ENCODE measurements at places on chromosomes 6 and 20.

GRCh38 chr6:139250296-139251044, 41.3 kb downstream of the TXLNB start:
- DNase-seq: peak; percentile 73

DNA sequence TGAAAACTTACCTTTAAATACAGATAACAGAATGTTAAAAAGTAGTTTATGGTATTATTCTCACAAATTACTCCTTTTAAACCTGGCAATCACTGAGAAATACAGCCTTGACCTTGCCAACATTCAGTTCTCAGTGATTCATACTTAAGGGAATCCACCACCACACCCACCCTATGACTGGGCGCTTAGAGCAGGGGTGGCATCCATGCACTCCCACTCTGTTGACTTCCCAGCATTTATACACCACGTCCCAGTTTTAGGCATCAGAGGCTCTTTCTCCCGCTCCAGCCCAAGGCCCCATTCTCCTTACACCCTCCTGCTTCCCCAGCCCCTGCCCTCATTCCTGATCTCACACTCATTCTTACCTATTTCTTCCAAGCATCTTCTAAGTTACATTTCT, 16.3 kb downstream of the TRAF3IP2 start:
- no peak for DNase-seq

GRCh38 chr20:49608752-49609670, 41.1 kb upstream of the PTGIS start:
- DNase-seq: peak; percentile 75

- DNase-seq: no peak
Observed at GRCh38 chr6:80767808-80768207, 661.3 kb downstream of the BCKDHB start.

GRCh38 chr6:84836366-84836765, 72.0 kb upstream of the TBX18 start:
- DNase-seq: no peak

GRCh38 chr6:169165561-169166300, 87.9 kb downstream of the THBS2 start:
- no peak for DNase-seq

DNA sequence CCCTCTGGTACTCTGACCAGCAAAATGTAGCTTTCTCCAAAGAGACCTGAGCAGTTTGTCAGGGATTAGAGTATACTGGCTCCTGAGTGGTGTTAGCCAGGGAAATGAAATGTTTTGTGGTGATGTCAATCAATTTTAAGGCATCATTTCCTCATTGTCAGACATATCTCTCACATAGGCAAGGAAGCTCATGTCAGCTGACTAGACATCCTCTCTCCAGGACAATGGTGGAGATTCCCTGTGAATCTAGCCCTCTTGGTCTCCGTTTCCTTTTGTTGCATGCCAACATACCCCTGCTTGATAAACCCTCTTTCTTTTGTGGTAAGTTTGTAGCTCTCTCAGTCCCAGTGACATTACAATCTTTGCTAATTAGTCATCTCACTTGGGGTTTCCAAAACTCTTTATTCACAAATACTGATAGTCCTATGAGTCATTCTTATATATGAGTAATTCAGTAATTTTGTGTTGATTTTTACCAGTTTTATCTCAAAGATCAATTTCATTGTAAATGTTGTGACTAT, 135.6 kb upstream of the PTPRK start:
- DNase-seq: no peak

- DNase-seq: no peak
Observed at GRCh38 chr6:75154973-75155372, 50.9 kb downstream of the COL12A1 start.

- DNase-seq: no peak
Observed at GRCh38 chr6:49958180-49958579, 5.8 kb downstream of the DEFB114 start.

DNA sequence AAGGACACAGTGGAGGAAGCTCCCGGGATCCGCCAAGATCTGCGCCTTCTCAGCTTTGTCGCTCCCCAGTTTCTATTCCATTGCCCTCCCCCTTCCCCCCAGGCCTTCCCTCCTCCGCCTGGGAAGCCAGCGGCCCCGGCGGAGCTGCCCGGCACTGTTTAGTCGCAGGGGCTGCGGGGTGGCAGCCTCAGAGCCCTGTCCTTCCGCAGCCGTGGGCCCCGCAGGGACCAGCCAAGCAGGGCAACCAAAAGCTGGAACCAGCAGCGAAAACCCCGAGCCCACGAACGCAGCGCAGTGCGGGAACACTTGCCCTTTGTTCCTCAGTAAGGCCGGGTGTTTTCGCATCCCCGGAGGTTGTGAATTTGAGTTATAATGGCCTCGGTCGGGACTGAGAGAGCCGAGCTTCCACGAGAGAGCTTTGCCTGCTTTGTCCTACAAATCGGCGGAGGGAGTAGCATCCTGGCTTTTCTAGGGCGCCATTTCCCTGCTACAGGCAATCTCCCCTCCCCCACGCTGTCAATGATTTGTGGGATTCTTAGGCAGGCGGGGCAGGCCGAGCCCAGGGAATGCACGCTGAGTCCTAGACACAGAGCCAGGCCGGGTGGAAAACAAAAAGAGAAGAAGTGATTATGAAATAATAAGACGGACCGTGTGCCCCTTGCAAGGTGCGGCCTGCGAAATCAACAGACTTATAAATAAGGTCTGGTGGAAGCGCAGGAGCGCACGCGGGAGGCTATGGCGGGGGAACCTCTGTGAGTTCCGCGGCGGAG, 4.0 kb upstream of the TUBB2B start:
- no peak for DNase-seq

DNA sequence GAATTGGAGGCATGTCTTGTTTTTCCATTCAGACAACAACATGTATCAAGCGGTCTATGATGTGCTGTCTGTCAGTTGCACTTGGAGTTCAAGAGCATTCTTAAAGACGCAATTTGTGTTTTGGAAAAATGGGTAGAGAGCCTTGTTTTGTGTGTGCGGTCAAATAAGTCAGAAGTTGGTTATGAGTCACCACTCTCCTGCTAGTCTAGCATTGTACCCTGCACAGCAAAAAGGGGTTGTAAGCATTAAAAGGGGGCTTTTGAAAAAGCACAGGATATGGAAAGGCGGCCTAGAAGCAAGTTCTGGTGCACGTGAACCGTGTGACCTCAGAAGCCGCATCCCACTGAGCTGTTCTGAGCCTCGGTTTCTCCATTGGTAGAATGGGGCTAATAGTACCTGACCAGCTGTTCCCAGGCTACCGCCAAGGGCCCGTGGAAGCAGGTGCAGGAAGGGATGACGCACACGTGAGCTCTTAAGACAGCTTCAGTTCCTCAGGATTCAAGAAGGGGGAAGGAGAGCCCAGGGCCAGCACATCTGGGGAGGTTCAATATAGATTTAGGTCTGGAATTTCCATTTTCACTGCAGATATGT, 61.6 kb upstream of the SNX9 start:
- DNase-seq: no peak

- DNase-seq: no peak
Observed at GRCh38 chr20:18005990-18006364, 37.2 kb downstream of the MGME1 start.

- no peak for DNase-seq
Observed at GRCh38 chr6:26318459-26319404, 46.3 kb upstream of the BTN3A2 start.

DNA sequence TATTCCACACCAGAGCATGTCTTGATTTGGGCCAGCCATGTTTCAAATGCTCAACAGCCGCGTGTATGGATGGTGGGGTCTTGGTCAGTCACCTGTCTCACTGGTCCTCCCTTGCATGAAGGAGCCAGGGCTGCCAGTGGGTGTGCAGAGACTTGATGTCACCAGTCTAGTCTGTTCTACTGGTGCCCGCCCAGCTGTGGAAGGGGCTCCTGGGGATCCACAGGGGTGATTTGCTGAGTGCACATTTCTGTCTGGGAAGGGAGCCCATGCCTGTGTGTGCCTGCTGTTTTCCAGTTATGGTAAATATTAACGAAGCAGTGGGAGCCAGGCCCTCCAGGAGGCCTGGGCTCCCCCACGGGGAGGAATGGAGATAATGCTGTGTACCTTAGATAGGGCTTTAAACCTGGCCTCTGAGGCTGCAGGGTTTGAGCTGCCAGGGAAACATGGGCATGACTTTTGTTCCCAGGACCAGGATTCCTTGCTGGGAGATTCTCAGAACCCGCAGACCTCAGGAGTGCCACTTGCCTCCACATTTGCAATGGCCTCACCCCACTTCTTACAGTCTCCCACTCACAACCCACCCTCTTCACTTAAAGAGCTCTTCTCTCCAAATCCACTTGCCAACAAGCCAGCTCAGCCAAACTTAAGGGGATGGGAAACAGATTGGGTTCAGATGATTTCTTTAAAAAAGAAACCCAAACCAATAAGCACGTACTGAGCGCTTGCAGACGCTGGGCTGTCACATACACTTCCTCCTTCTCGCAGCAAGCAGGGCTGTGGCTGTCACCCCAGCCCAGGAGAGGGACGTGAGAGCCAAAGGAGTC, 54.1 kb downstream of the VEGFA start:
- DNase-seq: no peak

DNA sequence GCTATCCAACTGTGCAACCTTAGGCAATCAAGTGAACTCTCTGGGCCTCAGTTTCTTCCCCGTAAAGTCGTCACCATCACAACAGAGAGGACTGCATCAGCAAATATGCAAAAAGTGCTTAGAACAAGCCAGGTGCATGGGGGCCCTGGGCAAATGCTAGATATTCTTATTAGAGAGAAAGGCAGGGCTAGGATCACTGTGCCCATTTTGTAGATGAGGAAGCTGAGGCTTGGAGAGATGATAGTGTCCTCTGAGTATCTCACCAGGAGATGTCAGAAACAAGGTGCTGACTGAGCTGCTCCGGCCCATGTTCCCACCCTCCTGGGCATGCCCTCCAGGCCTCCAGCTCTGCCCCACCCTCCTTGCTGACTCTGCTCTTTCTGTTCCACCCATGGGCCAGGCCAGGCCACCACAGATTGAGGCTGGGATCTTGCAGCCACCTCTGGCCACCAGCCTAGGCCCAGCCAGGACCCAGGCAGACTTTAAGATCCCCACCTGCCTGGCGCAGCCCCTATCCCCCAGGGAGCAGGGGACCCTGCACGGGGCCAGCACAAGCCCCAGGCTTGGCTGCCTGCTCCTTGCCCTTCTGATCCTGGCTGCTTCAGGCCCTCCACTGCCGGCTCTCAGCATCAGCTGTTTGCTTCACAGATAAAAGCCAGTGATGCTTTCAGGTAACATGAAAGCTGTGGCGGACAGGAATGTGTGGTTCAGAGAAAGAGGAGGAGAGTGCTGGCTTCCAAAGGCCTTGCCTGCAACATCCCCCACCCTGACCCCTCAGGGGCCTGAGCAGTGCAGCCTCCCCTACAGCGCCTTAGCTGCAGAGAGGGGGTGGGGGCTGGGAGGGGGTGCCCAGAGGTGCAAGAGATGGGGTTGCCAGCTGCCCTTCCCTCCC, 47.6 kb downstream of the GRM4 start:
- no peak for DNase-seq

GRCh38 chr20:19692685-19693119, 65.4 kb upstream of the RIN2 start:
- peak; percentile 49 for DNase-seq

GRCh38 chr20:5504061-5504739, 187.4 kb upstream of the PROKR2 start:
- no peak for DNase-seq

- no peak for DNase-seq
Observed at GRCh38 chr6:113184291-113184690, 672.9 kb upstream of the MARCKS start.

GRCh38 chr6:150347845-150348244, 21.0 kb upstream of the IYD start:
- no peak for DNase-seq

- no peak for DNase-seq
Observed at GRCh38 chr6:111653979-111654378, 48.3 kb upstream of the TRAF3IP2 start.

- no peak for DNase-seq
Observed at GRCh38 chr6:134950482-134950881, 581 bp upstream of the ALDH8A1 start.

DNA sequence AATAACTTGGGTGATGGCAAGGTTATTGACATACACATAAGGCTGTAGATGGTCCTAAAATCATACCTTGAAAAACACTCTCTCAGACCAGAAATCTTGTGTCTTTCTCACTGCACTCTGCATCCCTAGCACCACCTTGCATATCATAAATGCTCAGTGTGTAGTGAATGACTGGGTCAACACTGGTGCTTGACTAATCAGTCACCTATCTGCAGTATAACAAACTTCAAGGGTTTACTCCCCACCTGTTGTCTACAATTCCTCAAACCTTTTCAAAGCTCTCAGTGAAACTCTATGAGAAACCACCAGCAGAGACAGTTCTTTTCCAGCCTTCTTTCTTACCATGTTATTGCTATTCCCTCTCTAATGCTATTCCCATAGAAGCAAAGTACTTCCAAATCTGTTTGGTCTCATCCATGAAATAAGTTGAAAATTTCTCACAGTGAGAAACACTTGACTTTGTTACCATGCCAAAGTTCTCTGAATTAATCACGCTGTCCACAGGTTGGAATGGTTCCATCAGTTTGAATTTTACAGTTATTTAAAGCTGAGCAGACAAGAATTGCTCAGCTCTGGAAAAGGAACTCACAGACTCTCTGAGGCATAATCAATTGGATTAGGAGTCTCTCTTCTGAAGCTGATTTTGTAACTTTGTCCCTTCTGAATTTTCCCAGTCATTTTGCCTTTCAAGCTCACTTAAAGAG, 104.8 kb upstream of the EYA4 start:
- no peak for DNase-seq

- DNase-seq: no peak
Observed at GRCh38 chr6:149027484-149027883, 280.7 kb downstream of the UST start.

- DNase-seq: no peak
Observed at GRCh38 chr6:169807699-169808607, 56.5 kb downstream of the ERMARD start.

GRCh38 chr6:10315658-10316372, 99.1 kb downstream of the TFAP2A start:
- DNase-seq: no peak

DNA sequence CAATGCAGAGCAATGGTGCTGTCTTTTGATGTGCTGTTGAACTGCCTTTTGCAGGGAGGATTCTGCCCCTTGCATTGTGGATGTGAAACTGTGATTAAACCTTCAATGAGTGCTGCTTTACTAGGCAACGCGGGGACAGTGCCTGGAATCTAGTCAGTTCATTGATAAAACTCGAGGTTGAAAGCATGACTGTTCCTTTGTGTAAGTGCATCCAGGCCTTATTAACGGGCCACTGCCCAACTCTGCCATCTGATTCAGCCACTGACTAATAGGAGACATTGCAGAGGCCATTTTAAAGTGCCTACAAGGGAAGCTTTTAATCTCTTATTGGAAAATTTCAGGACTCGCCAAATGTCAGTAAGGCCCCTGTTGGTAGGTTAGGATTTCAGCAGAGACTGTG, 49.3 kb downstream of the SLC35F1 start:
- DNase-seq: no peak

- DNase-seq: peak; percentile 19
Observed at GRCh38 chr20:43102394-43102793, 87.3 kb downstream of the PTPRT start.

- DNase-seq: no peak
Observed at GRCh38 chr6:38283734-38284362, 355.9 kb downstream of the BTBD9 start.

DNA sequence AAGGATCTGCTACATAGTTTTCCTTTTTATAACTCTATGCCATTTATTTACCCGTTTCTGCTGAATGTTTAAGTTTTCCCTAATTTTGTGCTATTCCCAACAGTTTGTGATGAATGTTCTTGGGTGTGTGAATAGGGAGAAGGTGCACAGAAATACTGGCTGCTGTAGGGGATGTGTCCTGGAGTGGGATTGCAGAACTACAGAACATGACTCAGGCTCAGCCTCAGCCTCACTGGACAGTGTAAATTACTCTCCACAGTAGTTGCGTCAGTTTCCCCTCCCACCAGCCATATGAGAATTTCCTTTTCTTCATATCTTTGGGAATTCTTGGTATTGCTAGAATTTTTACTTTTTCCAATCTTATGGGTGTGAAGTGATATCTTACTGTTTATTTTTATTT, 57.0 kb downstream of the SLX4IP start:
- no peak for DNase-seq

Measured in DND-41 (cell line).